Left lung (tissue), 14 donors: ENCODE measurements at places on chromosomes 1 and 21. TPM values are rescaled to one million over a fixed set of nuclear protein-coding genes. Genes with fewer than 3 reads are reported as not detected.

DNA sequence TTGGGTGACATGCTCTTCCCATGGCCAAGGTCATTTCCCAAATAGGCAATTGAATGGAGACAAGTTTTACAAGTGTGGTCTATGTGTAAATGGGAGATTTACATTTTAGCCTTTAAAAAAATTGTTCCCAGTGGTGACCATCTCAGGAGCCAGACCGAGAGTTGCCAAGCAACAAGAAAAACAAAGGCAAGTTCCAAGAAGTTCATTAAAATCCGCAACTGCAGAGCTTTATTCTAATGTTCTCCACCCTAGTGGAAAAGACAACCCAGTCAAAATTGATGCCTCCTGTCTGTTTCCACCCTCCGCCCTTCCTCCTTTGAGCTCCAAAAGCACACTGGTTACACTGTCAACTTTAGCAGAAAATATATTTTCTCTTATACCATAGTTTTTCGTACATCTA lies 33.2 kb upstream of the CD55 start:
- H3K4me3 ChIP-seq = no peak overlapping the region
- no peaks in the 10 kb centered on the region for H3K4me1 ChIP-seq
- H3K36me3 ChIP-seq = no peaks in the 10 kb centered on the region
- DNase-seq = no peak
- no peaks in the 10 kb centered on the region for H3K27me3 ChIP-seq
- H3K27ac ChIP-seq = no peak overlapping the region

- H3K4me3 ChIP-seq = no peak overlapping the region
- H3K27ac ChIP-seq = no peak overlapping the region
- H3K27me3 ChIP-seq = no peaks in the 10 kb centered on the region
- no peaks in the 10 kb centered on the region for H3K4me1 ChIP-seq
- peaks cover 57% of the 10 kb centered on the region for H3K36me3 ChIP-seq
- no peak for DNase-seq
Observed at GRCh38 chr1:211978596-211978995, 56.8 kb downstream of the INTS7 start.

DNA sequence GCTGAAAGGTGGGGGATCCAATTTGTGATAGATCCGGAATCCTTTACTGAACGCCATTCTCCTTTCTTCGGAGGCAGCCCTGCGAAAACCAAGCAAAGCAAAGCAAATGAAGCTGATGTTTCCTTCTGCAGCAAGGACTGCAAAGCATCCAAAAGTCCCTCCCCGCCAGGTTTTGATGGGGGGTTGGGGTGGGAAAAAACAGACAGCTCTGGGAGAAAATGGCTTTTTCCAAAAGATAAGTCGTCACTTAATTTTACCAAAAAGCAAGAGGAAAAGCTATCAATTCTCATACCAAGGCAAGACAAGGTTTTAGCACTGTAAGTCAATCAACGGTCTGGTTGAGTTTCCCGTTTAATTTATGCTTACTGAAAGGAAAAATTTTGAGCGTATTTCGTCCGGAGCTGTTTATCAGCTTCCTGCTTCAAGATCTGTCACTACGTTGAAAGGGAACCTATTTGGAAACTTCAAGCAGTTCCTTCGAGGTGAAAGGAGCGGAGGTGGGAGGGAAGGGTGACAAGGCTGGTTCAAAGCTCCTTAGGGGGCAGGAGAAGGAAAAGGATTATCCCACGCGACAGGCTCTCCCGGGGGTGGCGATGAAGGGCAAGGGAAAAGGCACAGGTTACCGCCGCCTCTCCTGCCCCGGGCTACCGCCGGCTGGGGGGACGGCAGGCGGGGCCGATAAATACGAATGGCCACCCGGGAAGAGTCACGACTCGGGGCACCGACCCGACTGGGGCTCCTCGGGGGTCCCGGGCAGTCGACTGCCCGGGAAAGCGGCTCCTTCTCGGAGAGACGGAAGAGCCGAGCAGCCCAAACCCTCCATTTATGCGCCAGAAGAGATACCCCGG lies 750 bp downstream of the SYNJ1 start:
- H3K27ac ChIP-seq = peak overlapping the region; percentile 98
- H3K36me3 ChIP-seq = no peaks in the 10 kb centered on the region
- H3K4me3 ChIP-seq = peak overlapping the region; percentile 87
- DNase-seq = peak; percentile 24

DNA sequence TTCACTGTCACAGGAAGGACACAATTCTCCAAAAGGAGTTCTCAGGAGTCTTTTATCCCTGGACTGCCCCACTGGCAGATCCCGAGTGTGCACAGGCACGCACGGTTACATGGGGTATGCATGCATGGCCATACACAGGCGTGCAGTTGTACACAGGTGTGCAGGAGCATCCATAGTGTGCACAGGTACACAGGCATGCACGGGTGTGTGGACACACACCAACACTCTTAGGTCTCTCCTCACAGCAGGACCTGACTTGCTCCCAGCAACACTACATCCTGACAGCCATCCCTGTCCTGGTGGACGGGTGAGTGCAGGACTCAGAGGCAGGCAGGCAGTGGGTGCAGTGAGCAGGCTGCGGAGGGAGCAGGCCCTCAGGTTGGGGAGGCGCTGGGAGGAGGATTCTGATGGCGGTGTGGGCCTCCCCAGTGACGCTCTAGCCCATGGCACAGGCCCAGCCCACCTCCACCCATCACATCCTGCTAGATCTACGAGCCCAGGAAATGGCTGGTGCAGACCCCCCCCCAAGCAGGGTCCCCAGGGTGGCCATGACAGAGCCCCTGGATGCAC lies 28.4 kb downstream of the SLC19A1 start:
- DNase-seq = no peak
- peaks cover 72% of the 10 kb centered on the region for H3K36me3 ChIP-seq
- peaks cover 7% of the 10 kb centered on the region for H3K4me1 ChIP-seq
- peak overlapping the region; percentile 48 for H3K27ac ChIP-seq

DNA sequence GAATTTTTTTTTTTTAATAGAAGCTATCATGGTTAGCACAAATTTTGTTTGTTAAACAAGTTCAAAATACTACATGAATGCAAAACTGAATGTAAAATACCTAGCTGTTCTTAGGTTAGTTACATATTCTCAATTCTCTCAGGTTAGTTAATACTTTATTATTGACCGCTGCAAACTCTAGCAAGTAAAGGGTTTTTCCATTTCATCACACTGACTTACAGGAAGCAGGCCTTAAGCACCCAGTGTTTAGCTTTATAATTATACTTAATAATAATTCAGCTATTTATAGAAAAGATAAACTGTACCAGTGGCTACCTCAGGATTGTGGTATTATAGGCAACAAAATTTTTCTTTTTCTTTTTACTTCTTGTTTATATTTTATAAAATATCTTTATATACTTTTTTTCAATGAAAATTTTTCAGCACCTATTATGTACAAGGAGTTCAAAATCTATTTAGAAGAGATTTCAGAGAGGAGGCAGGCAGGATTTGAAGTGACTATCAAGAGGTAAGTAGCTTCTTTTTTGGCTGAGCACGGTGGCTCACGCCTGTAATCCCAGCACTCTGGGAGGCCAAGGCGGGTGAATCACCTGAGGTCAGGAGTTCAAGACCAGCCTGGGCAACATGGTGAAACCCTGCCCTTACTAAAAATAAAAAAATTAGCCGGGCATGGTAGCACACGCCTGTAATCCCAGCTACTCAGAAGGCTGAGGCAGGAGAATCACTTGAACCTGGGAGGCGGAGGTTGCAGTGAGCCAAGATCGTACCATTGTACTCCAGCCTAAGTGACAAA lies 17.9 kb downstream of the PLPP3 start:
- DNase-seq = no peak
- no peak overlapping the region for H3K4me3 ChIP-seq
- H3K27me3 ChIP-seq = no peaks in the 10 kb centered on the region
- peaks cover 10% of the 10 kb centered on the region for H3K4me1 ChIP-seq
- H3K27ac ChIP-seq = no peak overlapping the region
- no peaks in the 10 kb centered on the region for H3K36me3 ChIP-seq

HEYL gene
- 12.6 TPM for total RNA-seq
